Epithelial cell of esophagus (primary cell): ENCODE measurements at places on chromosomes 7 and 10.

DNA sequence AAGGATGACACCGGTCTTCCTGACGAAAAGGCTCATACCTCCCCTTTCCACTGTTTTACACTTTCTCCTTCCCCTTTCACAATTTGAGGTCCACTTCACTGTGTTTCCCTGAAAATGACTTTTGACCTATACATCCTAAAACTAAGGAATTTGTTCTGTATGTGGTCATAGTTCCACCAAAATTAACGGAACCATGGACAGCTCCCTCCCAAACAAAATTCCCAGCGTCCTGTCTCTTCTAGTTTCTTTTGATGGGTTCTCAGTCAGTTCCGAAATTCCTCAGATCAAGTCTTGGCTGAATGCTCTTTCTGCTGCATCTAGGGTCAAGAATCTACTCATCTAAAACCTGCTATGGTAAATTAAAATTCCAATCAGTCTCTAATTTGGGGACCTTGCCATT lies 1191.9 kb downstream of the CNTNAP2 start:
- DNase-seq = no peak

DNA sequence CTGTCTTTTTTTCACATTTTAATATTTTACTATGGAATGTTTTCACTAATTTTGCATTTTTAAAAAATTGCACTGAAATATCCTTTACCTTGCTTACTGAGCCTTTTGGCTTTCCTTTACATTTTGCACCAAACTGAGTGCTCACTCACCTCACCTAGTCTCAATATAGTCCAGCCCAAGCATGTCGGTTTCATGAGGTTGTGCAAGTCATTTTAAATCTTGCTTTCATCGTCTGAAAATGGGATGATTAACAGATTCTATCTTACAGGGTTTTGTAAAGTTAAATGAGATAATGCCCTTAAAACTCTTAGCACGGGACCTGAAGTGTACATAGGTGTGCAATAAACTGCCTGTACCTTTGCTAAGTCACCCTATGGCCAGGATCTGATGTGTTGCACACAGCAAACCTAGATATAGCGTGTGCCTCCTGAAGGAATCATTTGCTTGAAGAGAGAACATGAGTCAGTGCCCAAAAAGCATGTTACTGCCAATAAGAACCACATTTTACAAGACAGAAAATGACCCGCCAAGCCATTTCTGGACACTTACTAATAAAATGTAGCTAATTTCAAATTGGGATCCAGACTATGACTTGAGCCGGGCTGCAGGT lies 199.8 kb downstream of the JCAD start:
- DNase-seq = peak; percentile 75

DNA sequence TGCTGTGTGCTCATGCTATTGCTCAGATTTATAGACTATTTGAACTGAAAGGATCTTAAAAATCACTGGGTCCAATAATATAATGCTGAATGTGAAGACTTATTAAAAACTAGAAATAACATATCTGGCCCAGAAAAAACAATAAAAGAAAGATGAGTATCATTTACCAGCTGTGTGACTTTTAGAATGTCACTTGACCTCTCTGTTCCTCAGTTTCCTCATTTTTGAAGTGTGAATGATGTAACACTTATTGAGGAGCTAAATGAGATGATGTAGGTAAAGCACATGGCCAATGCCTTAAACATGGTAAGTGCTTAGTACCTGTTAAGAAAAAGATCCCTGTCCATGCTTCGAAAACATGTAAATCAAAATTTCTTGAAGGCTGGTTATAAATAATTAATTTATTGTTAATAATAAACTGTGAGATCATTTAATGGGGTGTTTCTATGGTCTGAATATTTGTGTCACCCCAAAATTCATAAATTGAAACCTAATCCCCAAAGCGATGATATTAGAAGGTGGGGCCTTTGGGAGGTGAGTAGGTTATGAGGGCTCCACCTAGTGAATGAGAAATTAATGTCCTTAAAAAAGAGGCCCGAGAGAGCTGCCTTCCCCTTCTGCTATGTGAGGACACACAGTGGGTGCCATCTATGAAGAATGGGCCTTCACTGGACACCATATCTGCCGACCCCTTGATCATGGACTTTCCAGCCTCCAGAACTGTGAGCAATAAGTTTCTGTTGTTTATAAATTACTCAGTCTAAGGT lies 13.0 kb downstream of the DNTT start:
- no peak for DNase-seq

DNA sequence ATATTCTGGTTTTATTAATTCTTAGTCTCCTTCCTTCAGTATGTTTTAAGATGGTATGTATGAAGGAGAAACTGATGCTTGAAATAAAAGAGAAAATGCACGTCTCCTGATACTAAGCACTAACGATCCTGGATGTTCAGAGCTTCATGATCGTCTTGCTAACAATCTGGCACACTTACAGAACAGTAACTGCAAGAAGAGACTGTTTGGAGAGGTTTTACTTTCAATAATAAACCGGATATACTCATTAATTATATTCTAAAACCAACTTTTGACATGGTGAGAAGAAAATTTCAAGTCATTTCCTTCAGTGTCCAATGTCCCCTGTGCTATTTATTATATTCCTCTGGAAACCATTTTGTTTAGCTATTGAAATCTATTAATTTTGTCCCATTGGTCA lies 251.0 kb downstream of the NXPH1 start:
- DNase-seq = no peak

GRCh38 chr7:1120791-1121190 lies 32.9 kb downstream of the GPER1 start:
- no peak for DNase-seq

DNA sequence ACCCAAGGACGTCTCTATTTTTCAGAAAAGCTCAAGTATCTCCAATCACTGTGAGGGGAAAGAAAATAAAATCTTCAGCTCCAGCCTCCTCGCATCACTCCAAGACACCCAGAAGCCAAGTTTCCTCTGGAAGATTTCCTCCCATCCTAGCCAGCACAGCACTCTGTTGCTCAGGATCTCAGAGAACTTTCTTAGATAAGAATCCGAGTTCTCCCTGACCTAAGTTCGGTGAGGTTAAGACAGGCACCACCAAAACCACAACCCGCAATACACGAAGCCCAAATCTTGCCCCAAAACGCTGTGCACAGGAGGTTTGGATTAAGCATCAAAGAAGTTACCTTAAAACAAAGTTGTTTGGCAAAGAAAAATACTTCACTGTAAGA lies 4.2 kb downstream of the FAM53B start:
- no peak for DNase-seq

DNA sequence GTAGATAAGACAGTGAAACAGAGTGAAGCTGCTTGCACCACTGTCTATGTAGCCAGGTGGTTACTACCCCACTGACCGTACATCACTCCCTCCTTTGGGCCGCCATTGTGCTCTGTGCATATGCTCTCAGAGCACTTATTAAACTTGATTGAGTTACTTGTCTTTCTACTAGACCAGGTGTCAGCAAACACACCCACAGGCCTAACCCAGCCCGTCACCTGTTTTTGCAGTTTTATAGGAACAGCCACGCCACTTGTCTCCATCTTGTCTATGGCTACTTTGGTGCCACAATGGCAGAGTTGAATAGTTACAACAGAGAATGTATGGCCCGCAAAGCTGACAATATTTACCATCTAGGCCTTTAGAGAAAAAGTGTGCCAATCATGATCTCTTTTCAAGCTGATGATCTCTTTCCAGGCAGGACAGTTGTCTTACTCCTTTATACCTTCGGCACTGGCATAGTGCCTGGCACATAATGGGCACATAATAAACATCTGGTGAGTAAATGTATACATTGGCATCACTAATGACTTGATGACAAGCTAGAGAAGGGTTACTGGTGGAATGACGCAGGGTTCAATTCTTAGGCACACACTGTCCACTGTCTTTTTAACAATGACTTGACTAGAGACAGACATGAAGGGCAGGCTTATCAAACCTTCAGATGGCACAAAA lies 36.7 kb downstream of the SORBS1 start:
- no peak for DNase-seq

DNA sequence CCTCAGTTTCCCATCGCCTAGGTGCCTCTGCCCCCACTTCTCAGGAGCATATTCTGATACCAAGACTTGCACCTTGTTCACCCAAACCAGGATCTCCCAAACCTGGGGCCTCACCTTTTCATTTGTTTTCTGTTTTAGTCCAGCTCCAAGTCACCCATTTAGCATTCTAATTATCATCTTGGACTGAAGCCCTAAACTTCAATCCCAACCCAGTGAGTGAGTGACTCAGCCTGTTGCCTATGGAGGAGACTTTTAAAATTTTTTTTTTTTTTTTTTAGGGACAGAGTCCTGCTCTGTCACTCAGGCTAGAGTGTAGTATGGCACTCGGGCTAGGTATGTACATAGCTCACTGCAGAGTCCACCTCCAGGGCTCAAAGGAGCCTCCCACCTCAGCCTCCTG lies 378.9 kb upstream of the AUTS2 start:
- DNase-seq = no peak

- DNase-seq = no peak
Measured at GRCh38 chr7:101545441-101546190, 83.5 kb downstream of the MYL10 start.

- no peak for DNase-seq
Measured at GRCh38 chr10:127755753-127756152, 18.8 kb downstream of the FOXI2 start.

- no peak for DNase-seq
Measured at GRCh38 chr10:120069700-120070099, 177.2 kb downstream of the SEC23IP start.

- peak; percentile 36 for DNase-seq
Measured at GRCh38 chr10:21315645-21316220, 209.7 kb downstream of the SKIDA1 start.
